WTC11 (cell line): ENCODE measurements at places on chromosomes 11 and 22.
A peak's percentile ranks its signal among the peaks of the same experiment; 100 is the strongest.

DNA sequence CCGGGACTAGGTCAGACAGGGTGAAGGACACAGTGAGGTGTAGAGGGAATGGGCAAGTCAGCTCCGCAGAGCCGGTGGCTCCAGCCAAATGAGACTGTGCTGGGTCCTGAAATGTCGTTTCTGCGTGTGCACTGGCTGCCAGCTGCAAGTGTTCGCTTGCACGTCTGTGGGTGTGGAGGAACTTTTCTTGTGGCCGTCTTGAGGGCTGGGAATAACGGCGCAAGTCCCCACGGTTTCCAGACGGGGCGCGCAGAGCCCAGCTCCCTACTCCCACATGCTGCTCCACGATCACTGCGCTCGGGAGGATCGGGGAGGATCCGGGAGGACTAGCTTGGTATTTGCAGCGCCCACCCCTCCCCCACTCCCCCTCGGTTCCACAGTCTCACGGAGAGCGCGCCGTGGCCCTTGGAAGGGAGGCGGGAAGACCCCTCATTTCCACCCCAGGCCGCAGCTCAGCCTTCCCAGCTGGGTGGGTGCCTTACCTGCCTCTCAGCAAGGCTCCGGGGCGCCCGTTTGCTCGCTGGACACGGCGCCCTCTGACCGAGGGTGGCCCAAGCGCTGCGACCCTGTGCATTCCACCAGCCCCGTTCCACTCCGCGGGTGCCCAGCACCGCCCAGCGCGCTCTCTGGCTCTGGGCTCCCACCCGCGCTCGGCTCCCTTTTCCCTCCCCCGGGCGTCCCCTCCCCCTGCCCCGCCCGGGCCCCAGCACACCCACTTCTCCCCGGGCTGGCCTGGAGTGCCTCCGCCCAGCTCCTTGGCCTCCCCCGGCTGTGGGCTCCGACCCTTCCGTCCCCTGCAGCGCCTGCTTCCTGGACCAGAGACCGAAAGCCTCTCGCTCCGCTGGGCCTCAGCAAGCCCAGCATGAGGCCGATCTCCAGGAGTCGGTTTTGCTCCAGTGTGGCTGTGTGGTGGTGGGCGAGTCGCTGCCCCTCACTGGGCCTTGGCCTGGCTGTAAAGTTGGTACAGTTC, at the start of gene KCNE3:
Gene KCNE3, minus strand, starts transcription at position 634 of the 970 bp plus-strand sequence. CDS start 9,986 bp downstream, outside the sequence.
- peak; percentile 52 for DNase-seq

DNA sequence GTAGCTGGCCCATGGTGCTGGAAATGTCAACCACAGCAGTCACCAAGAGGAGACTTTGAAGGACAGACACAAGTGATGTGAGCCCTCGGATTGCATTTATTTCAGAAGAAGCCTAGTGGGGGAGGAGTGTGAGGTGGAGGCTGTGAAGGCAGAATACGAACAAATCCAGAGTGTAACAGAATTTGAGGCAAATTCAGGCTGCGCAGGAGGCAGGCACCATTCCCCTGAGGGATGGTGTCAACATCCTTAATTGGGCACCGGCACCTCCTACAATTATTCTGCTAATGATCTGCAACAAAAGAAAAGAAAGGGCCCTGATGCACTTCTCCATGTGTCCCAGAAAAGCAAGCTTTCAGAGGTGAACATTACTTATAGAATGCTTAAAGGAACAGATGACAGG, 32.2 kb downstream of the CWC15 start:
- DNase-seq: no peak

DNA sequence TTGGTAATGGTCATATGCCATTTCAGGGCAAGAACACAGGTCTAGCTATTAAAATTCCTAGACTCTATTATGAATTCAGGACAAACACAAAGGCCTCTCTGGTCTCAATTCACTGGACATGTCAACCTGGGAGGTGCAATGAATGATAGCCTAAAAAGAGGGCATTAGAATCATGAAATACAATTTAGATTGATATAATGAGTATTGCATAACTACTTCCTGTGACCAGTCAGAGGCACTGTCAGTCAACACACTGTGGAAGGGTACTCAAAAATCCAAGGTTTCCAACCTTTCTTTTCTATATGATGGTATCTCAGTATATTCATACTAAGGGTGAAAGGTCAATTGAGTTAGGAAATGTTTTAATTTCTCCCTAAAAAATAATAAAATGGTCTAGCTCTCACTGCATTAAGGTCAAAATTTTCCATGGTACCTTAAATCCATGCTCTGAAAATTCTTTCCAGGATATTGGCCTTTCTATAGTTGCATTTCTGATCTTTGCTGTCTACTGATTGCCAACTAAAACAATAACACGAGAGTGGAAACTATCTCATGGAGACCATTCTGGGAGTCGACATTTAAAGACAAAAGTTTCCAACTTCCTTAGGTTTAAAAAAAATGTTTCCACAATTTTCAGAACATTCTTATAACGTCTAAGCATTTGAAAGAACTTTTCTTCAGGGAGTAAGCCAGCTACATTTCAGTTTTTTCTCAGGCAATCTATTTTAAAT, 81.7 kb upstream of the APOA1 start:
- DNase-seq: no peak

DNA sequence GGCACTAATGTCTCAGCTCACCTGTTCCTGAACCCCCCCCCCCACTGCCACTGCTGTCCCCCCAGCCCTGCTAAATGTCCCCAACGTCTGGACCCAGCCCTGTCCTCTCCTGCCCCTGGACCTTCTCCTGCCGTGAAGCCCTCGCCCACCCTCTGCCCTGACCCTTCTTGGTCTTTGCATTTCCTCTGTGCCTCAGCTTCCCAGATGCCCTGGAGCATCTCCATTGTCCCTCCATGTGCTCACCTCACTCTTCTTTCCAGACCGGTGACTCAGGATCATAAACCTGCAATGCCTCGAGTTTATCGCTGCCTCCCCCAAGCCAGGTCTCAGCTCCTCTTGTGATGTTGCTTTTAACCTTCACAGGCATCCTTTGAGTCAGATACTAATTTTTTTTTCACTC, 416.4 kb downstream of the BRD1 start:
- no peak for DNase-seq
